Esophagus squamous epithelium (tissue), 5 donors: ENCODE measurements at places on chromosomes 3 and 15. TPM values are rescaled to one million over a fixed set of nuclear protein-coding genes. Genes with fewer than 3 reads are reported as not detected.

AQP9 gene
- 1.9 TPM for total RNA-seq

- H3K36me3 ChIP-seq = no peaks in the 10 kb centered on the region
- H3K27me3 ChIP-seq = no peaks in the 10 kb centered on the region
- no peak overlapping the region for H3K4me3 ChIP-seq
- no peak overlapping the region for H3K27ac ChIP-seq
- H3K4me1 ChIP-seq = no peaks in the 10 kb centered on the region
Observed at GRCh38 chr3:184937611-184938010, 125.6 kb downstream of the VPS8 start.

GRCh38 chr15:22253676-22254408, 173.5 kb downstream of the OR4M2 start:
- no peak for DNase-seq
- H3K27ac ChIP-seq = no peak overlapping the region
- H3K36me3 ChIP-seq = no peaks in the 10 kb centered on the region
- no peaks in the 10 kb centered on the region for H3K27me3 ChIP-seq
- H3K4me3 ChIP-seq = no peak overlapping the region

P2RY1 gene
- total RNA-seq = 35.7 TPM

DNA sequence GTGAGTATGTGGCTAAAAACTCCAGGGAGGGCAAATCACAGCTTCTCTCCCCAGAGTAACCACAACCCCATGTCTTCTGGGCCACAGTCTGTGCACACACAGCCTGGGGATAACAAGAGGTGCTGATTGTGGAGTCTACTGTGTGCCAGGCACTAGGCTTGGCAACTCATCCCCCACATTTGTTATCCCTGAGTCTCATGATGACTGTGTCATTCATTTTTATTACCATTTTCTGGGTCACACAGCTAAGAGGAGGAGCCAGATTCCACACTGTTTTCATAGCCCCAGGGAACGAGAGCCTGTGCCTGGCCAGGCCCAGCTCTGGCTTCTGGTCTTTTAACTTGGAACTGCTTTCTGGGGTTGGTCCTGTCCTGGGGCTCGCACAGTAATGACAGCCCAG, 34.5 kb downstream of the ESYT3 start:
- H3K4me3 ChIP-seq = no peak overlapping the region
- no peak for DNase-seq
- no peak overlapping the region for H3K27ac ChIP-seq
- H3K27me3 ChIP-seq = peaks cover 3% of the 10 kb centered on the region
